ENCODE measurements at places on chromosomes 7 and 10. TPM values are rescaled to one million over a fixed set of nuclear protein-coding genes. Genes with fewer than 3 reads are reported as not detected.

SDK1 gene
- 0.32 TPM for total RNA-seq

ZCWPW1 gene
- 3.4 TPM for total RNA-seq

TMEM196 gene
- not detected for total RNA-seq

ANKIB1 gene
- total RNA-seq, result 59.4 TPM

- no peak for DNase-seq
Measured at GRCh38 chr10:32489901-32490300, 44.0 kb downstream of the CCDC7 start.

GRCh38 chr7:50347693-50348092, 43.2 kb downstream of the IKZF1 start:
- DNase-seq, result no peak

GRCh38 chr10:106147021-106147420, 1017.5 kb downstream of the SORCS1 start:
- no peak for DNase-seq

DNA sequence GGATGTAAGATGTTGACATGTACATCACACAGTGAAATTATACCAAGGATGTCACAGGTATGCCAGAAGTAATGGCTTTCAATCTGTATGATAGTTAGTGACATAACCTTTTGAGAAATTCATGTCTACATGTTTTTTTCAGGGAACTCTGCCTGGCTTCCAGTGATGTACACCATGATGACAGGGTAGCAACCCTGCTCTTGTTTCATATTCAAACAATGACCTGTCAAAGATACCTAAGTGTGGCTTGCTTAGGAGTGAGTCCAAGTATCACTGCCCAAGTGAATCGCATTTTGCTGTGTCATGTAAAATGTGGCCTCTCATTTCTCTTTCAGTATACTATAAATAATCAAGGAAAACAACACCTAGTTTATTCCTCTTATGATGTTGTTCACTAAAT, 205.8 kb upstream of the DKK1 start:
- DNase-seq, result no peak

DNA sequence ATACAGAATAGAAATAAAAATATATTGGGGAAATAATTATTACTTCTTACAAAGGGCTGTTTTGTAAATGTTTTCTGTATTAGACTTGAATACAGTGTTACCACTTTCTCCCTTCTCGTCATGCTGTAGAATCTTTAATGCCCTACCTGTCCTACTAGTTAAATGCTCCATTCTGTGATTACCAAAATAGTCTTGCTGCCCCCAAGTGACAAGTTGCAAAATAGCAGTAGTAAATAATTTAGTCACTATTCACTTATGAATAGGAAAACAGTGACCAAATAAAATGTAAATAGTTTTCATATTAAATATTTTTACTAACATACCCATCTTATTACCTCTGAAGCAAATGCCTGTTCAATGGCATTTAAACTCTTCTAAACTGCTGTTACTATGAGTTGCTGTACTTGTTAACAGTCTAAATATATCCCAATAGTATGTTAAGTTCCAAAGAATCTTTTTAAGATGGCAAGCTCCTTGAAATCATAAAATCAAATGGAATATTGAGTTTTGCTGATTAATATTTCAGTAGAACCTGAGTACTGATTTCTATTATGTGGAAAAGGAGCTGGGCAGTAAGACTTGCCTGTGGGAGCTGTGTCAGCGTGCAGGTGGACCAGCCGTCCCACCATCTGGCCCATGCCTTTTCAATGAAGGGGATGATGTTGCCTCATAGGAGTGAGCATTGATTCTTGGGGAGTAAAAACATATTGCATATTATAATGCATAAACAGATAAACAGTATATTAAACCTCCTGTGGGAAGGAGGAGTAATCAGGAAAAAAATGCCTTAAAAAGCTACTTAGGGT, 18.1 kb upstream of the OIT3 start:
- DNase-seq, result no peak

DNA sequence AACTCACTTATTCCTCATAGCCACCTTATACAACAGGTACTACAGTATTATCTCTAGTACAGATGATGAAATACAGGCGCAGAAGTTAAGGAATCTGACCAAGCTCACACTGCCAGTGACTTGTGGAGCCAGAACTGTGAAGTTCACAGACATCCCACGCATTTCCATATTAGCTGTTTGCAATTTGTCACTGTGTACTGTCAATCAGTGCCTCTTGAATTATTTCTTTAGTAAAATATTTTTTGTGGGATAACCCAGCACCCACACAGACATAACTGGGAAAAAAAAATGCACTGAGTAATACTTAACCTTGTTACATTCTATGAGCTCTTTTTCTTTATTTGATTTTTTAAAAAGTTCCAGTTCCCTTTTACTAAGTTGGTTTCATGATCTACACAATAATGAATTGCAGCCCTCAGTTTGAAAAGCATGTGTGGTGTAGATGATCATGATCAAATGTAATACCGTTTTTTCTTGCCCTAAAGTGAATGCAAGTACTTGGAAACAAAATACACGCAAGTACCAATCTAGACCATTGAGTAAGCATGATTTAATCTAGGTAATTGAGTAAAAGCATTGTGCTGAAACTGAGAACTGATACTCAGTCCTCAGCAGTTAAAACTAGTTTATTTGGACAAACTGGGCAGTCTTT, 14.1 kb downstream of the CUL1 start:
- DNase-seq, result no peak

DNA sequence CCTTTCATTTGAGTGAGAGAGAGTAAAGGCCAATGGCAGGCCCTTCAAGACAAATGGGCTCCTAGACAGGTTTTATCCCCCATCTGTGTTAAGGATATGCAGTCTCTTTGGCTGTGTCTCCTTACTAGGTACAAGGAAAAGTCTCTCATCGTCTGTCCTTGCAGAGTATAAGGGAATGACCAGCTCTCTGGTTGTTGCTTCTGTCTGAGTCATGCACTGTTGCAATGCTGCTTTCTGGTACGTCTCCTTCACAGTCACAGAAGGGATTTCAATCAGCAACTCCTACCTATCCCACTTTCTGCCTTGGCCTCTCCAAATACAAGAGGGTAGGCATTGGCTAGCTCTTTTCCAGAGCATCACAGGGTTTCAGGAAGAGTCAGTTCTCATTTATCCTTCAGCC, 48.1 kb downstream of the CTTNBP2 start:
- DNase-seq, result no peak

DNA sequence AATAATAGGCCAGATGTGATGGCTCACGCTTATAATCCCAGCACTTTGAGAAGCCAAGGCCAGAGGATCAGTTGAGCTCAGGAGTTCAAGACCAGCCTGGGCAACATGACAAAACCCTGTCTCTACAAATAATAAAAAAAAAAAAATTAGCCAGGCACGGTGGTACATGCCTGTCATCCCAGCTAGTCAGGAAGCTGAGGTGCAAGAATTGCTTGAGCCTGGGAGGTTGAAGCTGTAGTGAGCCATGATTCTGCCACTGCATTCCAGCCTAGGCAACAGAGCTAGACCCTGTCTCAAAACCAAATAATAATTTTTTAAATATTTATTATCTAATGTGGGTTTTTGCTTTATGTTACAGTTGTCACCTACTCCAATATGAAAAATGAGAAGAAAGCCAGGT, 178.9 kb downstream of the ADK start:
- DNase-seq, result no peak

GRCh38 chr10:70726909-70727495, 54.7 kb downstream of the ADAMTS14 start:
- no peak for DNase-seq
